ENCODE measurements at places on chromosomes 1 and 21.

DNA sequence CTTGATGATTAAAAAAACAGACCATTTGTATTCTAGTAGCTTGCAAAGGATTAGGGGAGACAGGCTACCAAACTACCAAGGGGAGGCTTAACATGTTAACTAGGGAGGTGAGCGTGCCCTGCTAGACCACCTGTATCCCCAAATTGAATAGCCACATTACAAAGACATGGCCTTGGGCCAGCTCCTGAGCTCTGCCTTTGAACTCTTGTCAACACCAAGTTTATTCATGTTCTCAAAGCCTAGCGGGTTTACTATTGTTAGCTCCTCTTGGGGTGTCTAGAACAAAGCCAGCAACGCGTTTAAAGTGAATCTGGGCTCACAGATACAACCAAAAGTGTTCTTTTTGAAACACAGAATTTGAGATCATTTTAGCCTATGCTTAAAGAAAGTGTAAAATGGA lies 36.3 kb downstream of the SMYD2 start:
- no peak for DNase-seq

DNA sequence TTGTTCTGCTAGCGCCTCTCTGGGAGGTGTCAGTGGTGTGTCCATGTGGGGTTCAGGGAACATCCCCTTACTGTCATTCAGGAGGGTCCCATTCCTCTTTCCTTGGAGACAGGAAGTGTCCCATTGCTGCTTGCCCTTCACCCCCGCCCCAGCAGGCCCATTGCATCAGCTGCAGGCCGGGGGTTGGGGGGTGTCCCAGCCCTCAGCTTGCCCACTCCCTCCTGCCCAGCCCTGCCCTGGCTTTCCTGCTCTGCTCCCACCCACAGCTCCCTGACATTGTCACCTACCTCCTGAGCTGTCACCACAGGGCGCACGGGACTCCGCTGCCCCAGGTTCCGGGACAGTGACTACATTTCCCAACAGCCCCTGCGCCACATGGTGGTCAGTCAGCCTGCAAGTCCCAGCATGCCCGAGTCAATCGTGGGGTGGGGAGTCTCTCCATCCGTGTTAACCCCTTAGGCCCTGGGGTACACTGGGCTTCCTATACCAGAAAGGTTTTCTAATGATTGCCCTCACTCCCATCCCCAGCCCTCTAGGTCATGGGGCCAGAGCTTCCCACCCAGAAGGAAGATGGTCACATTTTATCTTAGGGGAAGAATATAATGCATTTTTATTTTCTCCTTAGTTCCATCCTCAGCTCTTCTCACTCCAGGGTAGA lies at the start of gene INPP5B:
TSS of gene INPP5B (minus strand) at position 351 of the 658 bp plus-strand sequence. CDS start 745 bp downstream, outside the sequence.
- peak; percentile 76 for DNase-seq

- no peak for DNase-seq
These were observed 33.3 kb downstream of the GNPAT start for GRCh38 chr1:231274119-231274825.

- no peak for DNase-seq
These were observed 10.2 kb downstream of the TMPRSS2 start for GRCh38 chr21:41497788-41498187.

- no peak for DNase-seq
These were observed at the start of gene LYPD8 for GRCh38 chr1:248755517-248755916. TSS of gene LYPD8 (minus strand) at chr1:248755759. CDS start at chr1:248751081, 4,678 bp downstream.

GRCh38 chr1:228360533-228361313 lies 45.9 kb downstream of the TRIM11 start:
- DNase-seq: no peak

- no peak for DNase-seq
These were observed 36.8 kb upstream of the CXADR start for GRCh38 chr21:17476006-17476405.

DNA sequence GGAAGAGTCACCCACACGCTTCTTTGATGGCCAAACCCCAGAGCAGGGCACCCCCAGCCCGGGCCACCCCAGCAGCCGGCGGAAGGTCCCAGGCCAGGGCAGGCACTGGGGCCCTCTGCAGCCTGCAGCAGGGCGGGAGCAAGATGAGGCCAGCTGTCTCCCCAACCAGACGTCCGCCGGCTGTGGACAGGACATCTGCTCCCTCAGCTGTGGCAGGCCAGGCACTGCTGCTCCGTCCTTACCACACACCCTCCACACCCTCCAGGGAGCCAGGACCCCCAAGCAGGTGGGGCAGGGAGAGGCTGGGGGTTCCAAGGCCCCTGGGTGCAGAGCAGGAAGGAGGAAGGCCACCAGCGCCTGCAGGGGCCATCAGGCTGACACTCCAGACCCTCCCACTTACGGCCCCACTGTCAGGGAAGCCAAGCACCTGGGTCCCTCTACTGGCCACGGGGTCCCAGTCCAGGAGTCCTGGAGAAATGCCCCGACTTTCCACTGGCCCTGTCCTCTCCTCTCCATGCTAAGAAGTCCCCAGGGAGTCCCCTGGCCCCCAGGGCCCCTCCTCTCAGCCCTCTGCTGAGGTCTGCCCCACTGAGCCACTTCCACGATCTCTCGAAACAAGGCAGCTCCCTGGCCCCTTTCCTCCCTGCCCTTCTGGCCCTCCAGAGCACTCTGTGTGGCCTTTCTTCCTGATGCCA lies 5.6 kb downstream of the WNT9A start:
- no peak for DNase-seq

DNA sequence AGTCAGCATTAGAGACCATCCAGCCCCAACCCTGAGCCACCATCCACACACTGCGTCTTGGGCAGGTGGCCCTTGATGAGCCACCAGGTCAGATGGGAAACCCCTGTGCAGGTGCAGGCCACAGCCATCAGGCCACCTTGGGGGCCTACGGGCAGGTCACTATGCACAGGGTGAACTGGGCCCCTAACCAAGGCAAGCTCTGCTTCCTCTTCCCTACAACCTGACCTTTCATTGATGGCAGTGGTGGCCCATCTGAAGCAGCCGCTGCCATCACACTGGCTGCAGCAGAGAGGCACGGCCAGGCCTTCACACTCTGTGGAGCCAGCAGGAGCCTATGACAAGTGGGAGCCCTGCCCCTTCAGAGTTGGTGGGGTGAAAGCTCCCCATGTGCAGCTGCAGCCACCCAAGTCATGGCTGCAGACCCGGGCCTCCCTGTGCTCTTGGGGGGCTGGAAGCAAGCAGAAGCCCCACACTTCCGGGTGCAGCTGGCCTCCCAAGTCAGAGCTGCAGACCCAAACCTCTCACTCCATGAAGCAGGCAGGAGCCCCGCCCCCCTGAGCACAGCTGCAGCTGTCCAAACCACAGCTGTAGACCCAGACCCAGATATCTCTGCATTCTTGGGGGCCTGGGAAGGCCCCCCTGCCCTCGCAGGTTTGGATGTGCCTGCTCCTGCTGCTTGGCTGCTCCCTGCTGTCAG lies 681.5 kb downstream of the MATN1 start:
- DNase-seq: no peak

- DNase-seq: no peak
These were observed 54.3 kb downstream of the CENPF start for GRCh38 chr1:214657299-214657698.

- no peak for DNase-seq
These were observed 100.5 kb downstream of the GLIS1 start for GRCh38 chr1:53638360-53639035.

GRCh38 chr1:244350027-244350426 lies 101.7 kb downstream of the ADSS2 start:
- DNase-seq: no peak

All from HS-27A (cell line).